Heart right ventricle (tissue), 16 donors: ENCODE measurements at places on chromosomes 4 and X. TPM values are rescaled to one million over a fixed set of nuclear protein-coding genes. Genes with fewer than 3 reads are reported as not detected.

- DNase-seq = no peak
These were observed 6.7 kb upstream of the SH3BP2 start for GRCh38 chr4:2786152-2786671.

DNA sequence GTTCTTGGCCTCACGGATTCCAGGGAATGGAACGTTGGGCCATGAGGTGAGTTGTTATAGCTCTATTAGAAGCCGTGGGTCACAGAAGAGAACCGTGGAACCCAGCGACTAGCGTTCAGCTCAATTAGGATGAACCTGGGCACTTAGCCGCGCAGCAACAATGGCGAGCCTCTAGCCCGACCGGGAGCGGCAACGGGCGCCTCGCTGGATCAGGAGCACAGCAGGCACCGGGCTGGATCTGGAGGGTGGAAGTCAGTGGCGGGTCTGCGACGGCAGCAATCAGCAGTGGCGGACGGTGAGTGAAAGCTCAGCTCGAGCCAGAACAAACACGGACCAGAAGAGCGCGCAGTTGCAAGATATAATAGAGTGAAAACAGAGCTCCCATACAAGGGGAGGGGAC, 34.2 kb downstream of the AGA start:
- DNase-seq = no peak

GRCh38 chrX:65480960-65481359, 53.6 kb downstream of the LAS1L start:
- DNase-seq = no peak

Gene CABS1
- total RNA-seq = not detected

Gene TMEM35A
- total RNA-seq = 0.30 TPM

GRCh38 chr4:37837446-37837845, 11.0 kb downstream of the PGM2 start:
- DNase-seq = no peak

DNA sequence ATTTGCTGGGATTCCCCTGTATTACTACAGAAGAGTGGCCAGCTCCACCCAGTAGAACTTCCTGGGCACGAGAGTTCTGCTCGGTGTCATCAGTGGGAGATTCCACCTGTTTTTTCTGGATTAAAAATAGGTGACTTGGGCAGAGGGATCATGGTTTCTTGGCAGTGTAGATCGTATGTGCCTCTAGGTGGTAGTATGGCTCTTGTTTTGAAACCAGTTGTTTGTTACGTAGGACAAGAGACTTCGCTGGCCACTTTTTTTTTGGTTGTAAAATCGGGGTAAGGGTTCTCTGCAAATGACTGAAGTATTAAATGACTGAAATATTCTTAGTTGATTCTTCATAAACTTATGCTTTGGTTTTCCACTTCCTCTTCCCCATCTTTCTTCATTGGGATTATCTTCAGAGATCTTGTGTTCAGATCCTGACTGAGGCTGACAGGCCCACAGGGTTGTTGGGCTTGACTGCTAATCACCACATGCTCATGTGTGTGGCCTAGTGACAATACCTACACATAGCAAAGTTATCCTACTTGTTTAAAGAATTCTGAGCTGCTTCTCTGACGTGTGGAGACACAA, 43.8 kb upstream of the WDR1 start:
- DNase-seq = no peak

- no peak for DNase-seq
These were observed 177.1 kb downstream of the UNC5C start for GRCh38 chr4:95371476-95372224.

Gene DMRTC1B
- total RNA-seq = not detected

DNA sequence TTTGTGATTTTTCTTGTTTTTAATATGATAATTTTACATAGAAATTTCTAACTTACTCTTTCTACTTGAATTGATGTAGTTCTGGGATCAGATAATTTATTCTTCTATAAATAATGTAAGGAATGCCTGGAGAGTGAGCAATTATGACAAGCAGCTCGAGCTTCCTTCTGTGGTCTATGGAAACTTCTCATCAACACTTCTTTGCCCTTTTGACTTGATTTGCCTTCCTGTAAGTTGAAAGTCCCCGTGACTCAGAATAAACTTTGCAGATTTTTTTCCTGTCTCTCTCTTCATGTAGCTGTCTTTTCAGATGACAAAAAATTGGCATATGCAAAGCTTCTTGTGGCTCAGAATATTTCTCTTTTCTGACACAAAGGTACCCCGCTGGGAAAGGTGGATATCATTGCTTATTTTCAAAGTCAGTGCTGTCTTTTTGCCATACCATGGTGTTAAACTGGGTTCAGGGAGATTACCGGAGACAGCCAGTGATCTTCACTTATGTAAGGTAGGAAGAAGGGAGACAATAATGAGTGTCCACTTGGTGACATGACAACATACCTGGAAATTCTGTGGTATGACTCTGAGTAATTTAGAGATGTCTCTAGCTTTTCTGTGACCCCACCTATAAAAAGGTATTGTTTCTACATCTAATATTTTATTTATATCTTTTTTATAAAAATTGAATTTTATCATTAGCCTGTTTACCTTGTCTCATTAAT, 278.6 kb upstream of the GNPDA2 start:
- DNase-seq = no peak

DNA sequence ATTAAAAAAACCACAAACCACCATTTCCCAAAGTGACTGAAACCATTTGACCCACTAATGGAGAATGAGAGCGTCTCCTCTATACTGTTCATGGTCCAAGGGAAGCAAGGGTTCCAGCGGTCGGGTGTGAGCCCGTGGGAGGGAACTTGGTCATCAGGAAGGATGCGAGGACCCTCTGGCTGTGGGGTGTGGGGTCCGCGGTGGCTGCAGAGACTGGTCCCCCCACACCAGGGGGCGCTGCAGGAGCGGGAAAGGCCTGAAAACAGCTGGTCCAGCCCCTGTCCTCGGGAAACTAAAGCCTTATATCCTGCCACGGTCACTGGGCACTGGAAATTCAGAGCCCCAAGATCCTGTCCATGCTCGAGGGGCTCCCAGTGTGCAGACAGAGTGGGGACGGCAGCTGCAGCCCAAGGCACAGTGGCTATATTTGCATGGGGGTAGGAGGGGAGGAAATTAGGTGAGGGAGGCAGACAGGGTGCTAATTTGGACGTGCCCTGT, 4.3 kb downstream of the BLOC1S4 start:
- DNase-seq = peak; percentile 89

DNA sequence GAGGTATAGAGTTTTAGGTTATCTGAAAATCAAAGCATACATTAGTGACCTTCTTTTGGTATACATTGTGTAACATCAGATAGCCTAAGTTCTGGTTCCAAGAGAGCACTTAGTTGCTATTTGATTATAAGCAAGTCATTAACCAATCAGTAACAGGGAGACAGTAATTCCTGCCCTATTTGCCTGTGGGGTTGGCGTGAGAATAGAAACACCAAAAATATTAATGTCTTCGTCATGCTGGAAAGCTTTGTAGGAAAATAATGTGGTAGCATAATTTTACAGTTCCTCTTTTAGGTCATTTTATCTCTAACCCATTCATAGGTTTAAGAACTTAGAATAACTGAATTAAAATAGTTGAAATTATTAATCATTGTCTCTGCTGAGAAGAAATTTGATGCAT, 37.8 kb downstream of the NPNT start:
- DNase-seq = no peak

Gene PPM1K
- 222 TPM for total RNA-seq

- no peak for DNase-seq
These were observed 24.3 kb upstream of the ZNF41 start for GRCh38 chrX:47507153-47507867.

- no peak for DNase-seq
These were observed 330.6 kb upstream of the F9 start for GRCh38 chrX:139199933-139200332.

DNA sequence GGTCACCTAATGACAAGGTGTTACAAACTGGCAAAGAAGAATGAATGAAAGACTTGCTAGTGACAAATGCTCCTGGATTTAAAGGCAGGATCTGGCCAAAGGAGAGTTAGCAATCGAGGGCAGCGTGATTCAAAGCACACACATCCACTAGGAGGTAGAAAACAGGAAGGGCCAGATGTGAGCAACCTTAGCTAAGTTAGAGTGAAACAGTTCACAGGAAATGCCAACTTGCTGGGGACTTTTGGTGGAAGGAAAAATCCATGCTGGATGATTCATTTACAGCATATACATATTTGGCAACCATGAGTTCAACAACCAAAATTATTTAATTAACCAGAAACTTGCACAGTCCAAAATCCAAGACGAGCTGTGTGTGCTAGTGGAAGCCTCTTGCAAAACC, 276.9 kb downstream of the PTTG2 start:
- no peak for DNase-seq

Gene TSC22D3
- total RNA-seq = 36.7 TPM

DNA sequence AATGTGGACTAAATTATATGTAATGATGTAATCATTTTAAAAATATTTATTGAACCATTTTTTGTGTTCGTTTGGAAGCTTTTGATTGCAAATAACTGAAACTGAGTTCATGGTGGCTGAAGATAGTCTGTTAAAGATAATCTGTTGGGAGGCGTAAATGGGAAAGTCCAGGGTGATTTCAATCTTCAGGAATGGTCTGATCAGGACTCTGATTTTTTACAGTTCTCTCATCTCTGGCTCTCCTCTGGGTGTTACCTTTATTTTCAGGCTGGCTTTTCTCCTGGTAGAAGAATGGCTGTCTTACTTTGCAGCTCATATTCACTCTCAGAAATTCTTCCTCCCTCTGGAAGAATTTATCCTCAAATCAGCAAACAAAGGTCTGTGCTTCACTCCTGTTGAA, 199.0 kb upstream of the LEF1 start:
- no peak for DNase-seq

Gene GLOD5
- total RNA-seq = not detected

GRCh38 chrX:106912864-106913263, 7.3 kb upstream of the CLDN2 start:
- no peak for DNase-seq

Gene NALF2
- 11.7 TPM for total RNA-seq

GRCh38 chrX:107485013-107485412, 35.6 kb downstream of the FRMPD3 start:
- DNase-seq = no peak

Gene RNF175
- total RNA-seq = 1.3 TPM

Gene GLRA2
- not detected for total RNA-seq

Gene LAS1L
- total RNA-seq = 13.4 TPM

Gene DGKK
- total RNA-seq = not detected

DNA sequence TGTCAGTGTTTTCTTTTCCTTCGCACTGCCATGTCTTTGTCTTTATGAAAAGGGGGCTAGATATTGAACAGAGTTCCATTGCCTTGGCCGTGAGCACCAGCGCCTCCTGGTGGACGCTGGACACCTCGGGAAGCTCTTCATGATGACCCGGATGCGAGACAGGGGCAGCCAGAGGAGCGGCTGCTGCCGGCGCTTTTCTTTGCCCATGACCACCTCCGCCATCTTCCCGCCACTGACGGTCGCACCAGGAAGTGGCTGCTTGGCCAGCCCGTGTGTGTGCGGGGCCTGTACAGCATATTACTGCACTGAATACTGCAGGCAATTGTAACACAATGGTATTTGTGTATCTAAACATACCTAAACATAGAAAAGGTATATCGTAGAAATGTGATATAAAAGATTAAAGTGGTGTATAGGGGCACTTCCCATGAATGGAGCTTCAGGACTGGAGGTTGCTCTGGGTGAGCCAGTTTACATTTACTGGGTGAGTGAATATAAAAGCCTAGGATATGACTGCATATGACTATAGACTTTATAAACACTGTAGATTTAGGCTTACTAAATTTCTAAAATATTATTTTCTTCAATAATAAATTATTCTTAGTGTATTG, 15.8 kb upstream of the GRIA2 start:
- peak; percentile 24 for DNase-seq
